Activated T-helper 17 cell treated with anti-CD3 and anti-CD28 coated beads, Interleukin-2, amount 50 U/mL, for 72 hours (primary cell): ENCODE measurements at places on chromosomes 7 and 10.

- ATAC-seq, result no peak
These were observed 229.5 kb upstream of the ADARB2 start for GRCh38 chr10:1966712-1967376.

GRCh38 chr10:7054915-7055314 is 355.9 kb downstream of the SFMBT2 start:
- ATAC-seq, result no peak

GRCh38 chr10:68897336-68897741 is 3.8 kb upstream of the DDX50 start:
- no peak for ATAC-seq

DNA sequence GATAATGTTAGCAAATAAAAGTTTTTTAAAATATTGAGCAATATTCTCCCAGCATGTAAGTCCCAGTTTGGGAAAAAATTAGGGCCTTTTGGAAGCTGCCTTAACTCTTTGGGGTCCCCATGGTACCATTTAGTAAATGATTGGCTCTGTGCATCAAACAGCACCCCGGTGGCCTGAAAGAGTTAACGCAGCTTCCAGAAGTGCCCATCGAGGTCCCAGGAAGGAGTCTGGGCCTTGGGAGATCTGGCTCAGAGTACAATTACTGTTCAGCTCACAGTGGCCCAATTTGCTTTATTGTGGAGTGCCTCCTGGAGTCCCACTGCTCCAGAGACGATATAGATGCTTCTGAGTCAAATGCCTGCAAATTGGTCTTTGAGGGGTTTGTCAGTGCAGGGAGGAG is 31.7 kb downstream of the WDFY4 start:
- ATAC-seq, result no peak

DNA sequence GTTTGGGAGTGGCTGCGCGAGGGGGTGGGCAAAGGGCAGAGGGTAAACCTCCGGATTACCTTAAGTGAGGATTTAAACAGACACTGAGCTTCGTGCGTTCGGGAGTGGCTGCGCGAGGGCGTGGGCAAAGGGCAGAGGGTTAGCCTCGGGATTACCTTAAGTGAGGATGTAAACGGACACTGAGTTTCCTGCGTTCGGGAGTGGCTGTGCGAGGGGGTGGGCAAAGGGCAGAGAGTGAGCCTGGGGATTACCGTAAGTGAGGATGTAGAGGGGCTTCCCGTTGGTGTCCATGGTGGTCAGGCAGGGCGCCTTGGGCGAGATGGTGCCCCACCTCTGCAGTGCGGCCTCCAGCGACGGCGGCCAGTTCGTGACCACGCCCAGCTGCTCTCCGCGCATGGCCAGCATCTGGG is 275.8 kb downstream of the DIP2C start:
- ATAC-seq, result no peak
